ENCODE measurements at places on chromosomes 11 and 22.

- DNase-seq: no peak
Observed at GRCh38 chr11:85582111-85582510, 45.0 kb downstream of the DLG2 start.

DNA sequence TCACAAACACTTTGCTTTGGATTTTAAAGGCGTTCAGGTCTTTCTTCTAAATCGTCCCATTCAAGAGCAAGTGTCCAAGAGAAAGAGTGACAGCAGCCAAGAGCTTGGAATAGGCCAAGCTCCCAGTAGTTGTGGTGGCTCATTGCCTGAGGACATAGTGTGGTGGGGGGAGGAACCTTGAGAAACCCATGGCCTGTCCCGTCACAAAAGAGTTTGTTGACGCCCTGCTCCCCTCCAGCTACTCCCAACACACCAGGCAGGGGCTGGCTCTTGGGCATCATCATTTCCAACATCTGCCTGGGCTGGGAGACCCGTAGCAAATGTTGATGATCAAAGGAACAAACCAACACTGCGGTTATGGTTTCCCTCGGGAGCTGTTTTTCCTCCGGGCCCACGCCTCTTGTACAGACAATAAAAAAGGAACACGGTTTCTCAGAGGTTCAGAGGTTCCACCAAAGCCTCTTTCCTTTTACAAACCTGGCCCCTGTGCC lies 20.8 kb downstream of the FADS3 start:
- DNase-seq: peak; percentile 35

GRCh38 chr22:20431511-20432192 lies 6.0 kb downstream of the SCARF2 start:
- DNase-seq: no peak

DNA sequence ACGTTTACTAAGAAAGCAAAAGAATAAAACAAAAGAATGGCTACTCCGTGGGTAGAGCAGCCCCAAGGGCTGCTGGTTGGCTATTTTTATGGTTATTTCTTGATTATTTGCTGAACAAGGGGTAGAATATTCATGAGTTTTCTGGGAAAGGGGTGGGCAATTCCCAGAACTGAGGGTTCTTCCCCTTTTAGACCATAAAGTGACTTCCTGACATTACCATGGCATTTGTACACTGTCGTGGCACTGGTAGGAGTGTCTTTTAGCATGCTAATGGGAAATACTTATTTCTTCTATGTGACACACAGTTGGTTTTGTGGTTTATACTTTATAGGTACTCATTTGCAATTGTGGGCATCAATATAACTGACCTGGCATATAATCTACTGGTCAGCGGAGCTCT lies 56.3 kb downstream of the SLN start:
- DNase-seq: no peak

DNA sequence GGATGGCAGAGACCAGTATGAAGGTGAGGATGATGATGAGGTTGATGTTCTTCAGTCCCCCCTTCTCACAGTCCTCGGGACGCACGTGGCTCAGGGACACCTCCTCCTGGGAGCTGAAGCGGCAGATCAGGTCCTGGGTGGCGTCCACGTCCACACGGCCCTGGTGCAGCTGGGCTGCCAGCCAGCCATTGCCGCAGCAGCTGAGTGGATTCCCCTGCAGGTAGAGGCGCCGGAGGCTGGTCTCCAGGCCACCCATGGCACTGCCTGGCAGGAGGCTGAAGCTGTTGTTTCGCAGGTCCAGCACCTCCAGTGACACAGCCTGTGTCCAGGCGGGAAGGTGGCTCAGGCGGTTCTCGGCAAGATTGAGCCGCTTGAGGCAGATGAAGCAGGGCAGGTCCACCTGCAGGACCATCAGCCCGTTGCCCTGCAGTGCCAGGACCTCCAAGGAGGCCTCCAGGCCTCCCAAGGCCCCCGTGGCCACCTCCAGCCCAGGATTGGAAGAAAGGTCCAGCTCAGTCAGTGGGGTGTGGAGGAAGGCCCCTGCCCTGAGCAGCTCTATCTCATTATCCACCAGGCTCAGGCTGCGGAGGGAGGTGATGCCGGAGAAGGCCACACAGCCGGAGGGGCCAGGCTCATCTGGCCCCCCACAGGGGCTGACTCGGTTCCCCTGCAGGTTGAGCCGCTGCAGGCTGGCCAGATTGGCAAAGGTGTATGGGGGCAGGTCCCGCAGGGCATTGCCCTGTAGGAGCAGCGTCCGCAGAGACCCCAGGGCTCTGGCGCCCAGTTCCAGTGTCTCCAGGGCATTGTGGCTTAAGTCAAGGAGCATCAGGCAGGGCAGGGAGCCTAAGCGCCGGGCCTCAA lies 10.6 kb downstream of the LRRC32 start:
- no peak for DNase-seq

DNA sequence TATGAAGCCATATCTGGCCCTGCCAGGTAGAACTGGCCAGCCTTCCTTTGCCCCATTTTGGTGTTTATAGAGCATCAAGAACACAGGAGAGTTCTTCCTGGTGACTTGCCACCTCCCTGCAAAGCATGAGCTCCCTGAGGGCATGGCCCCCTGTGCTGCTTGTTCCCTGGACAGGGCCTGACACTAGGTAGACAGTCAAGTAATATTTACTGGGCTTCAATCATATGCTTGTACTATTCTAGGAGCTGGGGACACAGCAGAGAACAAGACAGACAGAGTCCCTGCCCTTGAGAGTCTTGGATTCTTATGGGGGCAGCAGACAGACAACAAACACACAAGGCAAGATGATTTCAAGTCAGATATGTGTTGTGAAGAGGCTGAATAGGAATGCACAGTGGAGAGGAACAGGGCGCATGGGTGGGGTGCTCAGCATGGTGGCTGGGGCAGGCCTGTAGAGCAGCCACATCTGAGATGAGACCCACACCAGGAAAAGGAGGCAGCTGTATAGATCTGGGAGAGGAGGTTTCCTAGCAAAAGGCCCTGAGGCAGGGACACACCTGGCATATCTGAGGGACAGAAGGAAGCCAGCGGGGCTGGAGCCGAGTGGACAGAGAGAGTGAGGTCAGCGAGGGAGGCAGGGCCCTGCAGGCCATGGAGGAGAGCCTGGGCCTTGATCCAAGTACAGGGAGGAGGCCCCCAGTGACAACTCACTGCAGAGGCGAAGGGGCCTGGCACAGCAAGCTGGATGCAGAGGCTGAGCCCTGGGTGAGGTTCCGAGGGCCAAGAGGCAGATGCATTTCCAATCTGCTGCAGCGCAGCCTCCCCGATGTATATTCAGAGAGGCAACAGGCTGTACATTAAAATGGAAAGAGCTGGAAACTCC lies 10.2 kb upstream of the CBX6 start:
- DNase-seq: peak; percentile 58

DNA sequence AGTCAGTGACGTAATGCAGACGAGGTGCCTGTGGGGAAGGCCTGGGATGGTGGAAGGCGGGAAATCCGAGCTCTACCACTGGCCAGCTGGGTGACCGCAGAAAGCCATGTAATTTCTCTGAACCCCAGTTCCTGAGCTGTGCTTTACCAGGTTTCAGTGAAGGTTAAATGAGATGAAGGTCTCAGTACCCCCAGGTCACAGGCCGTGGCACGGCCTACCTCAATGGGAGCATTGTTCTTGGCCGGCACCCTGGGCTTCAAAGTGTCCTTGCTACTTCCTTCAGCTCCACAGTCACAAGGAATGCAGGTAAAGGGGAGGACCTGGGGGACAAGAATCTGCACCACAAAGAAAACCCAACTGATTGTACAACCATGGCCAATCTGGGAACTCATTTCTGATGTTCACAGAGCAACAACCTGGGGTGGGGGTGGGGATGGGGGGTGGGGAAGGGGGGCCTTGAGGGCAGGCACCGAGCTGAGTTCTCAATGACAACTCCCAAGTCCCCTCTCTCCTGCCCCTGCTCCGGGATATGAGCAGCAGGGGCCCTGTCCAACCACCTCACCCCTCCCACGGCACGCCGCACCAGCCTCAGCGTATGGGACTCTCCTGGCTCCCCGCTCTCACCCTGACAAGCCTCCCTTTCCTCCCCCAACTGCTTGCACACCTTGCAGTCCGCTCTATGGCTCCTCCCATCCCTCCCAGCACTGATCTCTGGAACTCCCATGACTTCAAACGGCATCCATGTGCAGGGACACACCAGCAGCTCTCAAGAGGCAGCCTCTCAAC lies 59.1 kb upstream of the ARFGAP3 start:
- DNase-seq: no peak

GRCh38 chr22:50010676-50011446 lies 1.7 kb downstream of the IL17REL start:
- DNase-seq: no peak

DNA sequence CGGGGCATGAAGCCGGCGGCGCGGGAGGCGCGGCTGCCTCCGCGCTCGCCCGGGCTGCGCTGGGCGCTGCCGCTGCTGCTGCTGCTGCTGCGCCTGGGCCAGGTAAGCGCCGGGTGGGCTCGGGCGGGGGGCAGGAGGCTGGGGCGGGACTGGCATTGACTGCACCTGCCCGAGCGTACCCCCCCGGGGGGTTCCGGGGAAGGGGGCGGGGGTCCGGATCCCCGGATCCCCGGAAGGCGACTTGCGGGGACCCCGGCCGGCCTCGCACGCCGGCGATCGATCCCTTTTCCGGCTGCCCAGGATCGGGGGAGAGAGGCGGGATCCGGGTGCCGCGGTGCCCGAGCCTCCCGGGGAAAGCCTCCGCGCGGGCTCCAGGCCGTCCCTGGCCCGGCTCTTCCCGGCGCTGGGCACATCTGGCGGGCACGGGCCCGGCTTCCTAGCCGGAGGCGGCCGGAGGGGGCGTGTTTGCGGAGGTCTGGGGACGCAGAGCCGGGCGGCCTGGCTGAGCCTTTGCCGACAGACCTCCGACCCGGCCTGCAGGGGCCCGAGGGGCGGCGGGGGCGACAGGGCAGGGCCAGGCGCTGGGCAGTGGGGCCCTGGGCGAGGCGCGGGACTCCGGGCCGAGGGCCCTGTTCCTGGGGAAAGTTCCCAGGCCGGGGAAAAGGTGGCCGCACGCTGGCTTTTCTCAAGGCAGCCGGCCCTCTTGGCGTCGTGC lies 705 bp downstream of the PTPRJ start:
- peak; percentile 41 for DNase-seq

GRCh38 chr22:38870312-38870741 lies 1.7 kb downstream of the CBX6 start:
- DNase-seq: peak; percentile 84

DNA sequence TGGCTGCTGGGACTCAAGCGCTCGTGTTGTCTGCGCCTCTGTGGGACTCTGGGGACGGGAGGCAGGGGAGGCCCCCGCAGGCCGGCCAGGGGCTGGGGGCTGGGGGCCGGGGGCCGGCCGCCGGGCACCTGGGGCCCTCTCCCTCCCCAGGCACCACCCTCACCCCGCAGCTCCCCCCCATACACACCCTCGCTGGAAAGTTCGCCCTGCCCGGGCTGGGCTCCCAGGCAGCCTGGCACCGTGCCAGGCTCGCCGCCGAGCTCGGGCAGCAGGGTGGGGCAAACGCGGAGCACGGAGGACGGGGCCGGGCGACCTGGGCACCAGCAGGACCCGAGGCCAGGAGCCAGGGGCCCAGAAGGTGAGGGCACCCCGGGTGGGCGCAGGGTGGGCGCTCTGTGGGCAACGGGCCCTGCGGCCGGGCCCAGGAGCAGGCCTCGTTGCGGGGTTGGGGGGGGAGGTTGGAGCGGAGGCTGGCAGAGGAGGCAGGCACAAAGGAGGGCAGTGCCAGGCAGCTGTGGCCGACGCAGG lies 76.7 kb upstream of the WNT7B start:
- DNase-seq: peak; percentile 57

- no peak for DNase-seq
Observed at GRCh38 chr22:49307481-49307830, 520.2 kb downstream of the BRD1 start.

DNA sequence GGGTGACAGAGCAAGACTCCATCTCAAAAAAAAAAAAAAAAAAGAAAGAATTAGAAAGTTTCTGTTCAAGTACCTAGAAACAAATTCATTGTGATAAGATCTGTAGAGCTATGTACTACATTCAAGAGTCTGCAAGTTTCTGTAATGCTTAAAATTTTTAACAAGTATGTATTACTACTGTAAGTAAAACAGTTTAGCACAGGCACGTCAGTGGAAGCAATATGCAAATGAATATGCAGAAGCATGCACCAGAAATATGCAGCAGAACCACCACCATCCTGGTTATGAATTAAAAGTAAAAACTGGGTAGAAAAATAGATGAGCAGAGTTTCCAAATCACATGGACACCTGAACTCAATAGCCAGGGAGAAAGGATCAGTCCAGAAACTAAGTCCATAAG lies 19.3 kb downstream of the SBF2 start:
- DNase-seq: no peak

DNA sequence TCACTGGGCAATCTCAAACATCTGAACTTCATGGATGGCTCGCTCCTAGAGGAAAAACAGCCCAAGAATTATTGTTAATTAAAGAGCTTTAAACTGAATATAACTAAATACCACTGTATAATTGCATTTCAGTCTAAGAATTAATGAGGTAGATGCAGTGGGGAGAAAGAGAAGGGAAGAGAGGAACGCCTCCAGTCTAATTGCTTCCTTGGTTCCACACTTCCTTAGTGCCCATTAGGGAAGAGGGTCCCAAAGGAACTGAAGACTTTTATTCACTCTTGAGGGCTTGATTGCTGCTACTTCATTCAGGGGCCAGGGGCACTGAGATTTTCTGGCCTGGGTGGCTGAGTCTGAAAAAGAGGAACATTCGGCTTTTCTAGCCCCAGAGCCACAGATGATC lies 11.8 kb upstream of the OR10G7 start:
- no peak for DNase-seq

DNA sequence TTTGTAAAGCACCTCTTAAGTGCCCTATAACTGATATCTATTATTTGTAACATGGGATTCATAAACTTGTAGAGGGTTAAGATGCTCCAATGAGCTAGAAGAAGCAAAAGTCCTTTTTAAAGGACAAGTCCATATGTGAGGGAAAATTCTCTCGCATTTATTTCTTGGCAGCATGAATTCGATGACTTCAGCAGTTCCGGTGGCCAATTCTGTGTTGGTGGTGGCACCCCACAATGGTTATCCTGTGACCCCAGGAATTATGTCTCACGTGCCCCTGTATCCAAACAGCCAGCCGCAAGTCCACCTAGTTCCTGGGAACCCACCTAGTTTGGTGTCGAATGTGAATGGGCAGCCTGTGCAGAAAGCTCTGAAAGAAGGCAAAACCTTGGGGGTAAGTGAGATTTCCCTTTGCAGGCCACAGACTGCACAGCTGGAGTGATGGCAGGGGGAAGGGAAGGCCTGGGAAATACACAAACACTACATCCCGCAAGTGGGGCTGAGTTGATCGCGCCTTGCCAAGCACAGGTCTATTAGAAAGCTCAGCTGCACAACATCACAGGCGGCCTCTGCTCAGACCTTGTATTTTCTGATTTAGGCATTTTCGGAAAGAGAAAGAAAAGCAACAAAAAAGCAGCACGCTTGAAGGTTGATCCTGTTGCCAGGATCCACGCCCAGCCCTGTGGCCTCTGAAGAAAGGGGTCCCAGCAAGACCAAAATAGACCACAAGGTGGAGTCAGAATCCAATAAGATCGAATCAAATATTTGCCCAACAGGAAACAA lies 1.5 kb downstream of the MS4A8 start:
- peak; percentile 11 for DNase-seq

- peak; percentile 10 for DNase-seq
Observed at GRCh38 chr11:20483931-20484330, 96.4 kb downstream of the PRMT3 start.
